ENCODE measurements at places on chromosomes 5 and 9.

GRCh38 chr9:16679327-16679821, 191.1 kb downstream of the BNC2 start:
- DNase-seq, result no peak

DNA sequence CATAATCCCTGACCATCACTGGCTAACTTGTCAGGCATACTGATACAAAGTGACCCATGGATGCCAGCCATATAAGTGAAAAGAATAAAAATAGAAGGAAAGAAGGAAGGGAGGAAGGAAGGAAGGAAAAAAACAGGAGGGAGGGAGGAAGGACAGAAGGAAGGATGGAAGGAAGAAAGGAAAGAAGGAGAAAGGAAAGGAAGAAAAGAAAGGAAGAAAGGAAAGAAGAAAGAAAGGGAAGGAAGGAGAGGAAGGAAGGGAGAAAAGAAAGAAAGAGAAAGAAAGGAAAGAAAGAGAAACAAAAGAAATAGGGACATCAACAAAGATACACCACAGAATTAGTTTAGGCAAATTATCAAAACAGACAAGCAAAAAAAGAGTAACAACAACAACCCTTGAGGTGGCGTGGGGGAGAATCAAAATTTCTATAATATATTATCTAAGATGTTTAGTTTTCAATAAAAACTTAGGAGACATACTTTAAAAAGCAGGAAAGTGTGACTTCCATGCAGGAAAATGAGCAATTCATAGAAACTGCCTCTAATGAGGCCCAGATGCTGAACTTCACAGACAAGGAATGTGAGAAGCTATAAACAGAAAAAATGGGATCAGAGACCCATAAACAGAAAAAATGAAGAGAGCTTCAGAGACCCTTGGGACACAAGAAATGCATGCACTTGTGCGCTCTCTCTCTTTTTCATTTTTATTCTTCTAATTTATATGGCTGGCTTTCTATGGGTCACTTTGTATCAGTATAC, 96.1 kb upstream of the NFIL3 start:
- DNase-seq, result no peak

DNA sequence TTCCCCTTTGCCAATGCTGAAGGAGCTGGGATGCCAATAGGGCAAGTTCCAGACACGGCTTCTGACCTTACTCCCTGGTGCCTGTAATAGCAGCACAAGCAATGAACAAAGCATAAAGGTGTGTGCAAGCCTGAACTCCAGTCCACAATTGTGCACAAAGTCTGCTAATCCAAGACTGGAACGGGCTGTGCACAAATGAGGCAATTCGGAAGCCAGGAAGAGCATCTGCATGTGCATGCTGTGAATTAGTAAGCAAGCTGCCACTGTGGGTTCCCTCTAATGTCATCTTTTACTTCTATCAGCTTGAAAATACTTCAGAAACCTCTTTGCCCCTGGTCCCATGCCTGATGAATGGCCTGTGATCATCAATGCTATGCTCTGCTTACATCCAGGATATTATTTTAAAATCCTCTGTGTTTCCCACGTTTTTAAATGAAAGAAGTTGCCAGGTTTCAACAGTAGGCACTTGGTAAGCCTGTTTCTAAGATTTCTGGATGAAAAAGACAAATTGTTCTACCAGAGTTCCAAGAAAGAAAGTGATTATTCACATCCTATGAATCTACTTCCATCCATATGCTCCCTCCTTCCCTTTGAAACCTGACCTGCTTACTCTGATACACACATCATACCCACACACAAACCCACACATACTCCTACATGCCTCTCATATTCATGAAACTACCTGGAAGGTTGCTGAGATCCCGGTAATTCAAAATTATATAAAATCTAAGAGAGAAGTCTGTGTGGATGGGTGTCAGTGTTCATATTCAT, 165.7 kb downstream of the KCTD16 start:
- DNase-seq, result no peak

GRCh38 chr9:2907411-2907810, 63.5 kb upstream of the PUM3 start:
- DNase-seq, result no peak

DNA sequence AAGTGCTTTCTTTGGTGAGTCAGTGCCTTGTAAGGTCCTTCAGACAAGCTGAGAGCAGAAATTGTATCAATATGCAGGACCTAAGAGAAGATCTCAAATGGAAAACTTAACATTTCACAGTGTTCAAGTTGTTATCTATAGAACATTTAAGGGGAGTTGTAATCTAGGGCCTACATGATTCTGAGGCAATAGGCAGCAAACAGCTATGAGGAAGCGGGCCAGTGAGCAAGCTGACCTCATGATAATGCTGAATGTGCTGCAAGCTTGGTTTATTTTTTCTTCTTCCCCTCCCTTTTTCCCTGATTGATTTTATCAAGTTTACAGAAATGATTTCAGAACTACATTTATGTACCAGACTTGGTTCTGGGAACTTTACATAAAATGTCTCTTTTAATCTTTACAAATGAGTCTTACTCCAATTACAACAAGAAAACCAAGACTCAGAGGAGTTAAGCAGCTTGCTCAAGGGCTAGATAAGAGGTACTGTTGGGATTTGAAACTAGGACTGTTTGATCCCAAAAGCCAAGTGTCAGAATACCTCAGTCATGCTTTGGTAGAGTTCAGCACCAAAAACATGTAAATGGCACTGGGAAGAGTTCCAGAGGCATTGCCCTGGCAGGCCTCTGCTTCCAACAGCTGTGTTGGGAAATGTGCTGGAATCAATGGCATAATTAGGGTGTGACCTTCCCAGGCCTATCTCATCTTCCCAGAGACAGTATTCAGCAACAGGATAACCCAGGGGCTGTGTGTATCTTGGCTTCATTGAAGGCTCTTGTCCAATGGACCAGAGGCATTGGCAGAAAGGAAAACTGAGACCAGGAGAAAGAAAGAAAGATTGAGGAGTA, 130.1 kb downstream of the LRRC70 start:
- DNase-seq, result no peak
